ENCODE measurements at places on chromosomes 2 and 18.

DNA sequence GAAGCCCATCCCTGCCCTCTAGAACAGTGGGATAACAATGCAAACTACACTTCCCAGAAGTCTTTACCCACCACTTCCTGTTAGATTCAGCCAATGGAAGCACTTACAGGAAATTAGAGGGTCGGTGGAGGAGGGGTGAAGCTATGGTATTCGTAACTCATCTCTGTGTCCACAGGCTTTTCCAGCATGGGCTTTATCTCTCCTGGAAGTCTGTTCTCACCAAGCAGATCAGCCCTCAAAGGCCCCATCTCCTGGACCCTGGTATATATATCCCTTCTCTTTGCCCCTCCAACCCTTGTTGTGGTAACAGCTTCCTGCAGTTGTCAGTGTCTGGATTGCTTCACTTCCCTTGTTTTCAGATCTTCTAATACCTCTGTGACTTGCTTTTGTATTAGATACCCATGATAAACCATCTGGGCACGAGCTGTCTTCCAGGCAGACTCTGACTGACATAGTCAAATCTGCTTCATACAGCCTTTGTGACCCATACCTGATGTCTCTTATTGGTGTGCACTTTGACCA is 475.0 kb upstream of the POU3F3 start:
- DNase-seq = peak; percentile 10

- no peak for DNase-seq
Observed at GRCh38 chr2:237194906-237195305, 109.2 kb downstream of the COPS8 start.

GRCh38 chr2:105274046-105274445 is 32.5 kb downstream of the GPR45 start:
- no peak for DNase-seq

GRCh38 chr2:62264186-62264585 is 68.3 kb downstream of the B3GNT2 start:
- DNase-seq = no peak

- DNase-seq = peak; percentile 35
Observed at GRCh38 chr2:136319237-136319636, 201.3 kb upstream of the CXCR4 start.

GRCh38 chr2:100941646-100942240 is 60.3 kb upstream of the RPL31 start:
- no peak for DNase-seq

GRCh38 chr2:239629926-239630617 is 229.3 kb upstream of the HDAC4 start:
- DNase-seq = no peak

DNA sequence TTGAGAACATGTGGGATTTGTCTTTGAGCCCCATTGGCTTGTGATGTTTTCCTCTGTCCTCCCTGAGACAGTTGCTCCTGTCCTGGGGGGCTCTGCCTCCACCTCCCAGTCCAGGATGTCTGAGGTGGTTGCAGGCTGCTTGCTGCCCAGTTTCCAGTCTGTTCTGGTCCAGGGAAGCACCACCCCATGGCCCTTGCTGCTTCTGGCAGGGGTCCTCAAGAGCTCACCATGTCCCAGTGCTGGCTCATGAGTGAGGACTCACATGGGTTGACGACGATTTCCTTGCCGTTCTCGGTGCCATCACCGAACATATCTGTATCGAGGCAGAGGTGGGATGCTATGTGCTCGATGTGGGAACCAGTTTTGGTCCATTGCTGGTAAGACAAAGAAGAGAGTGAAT is 103.4 kb upstream of the CAPN13 start:
- DNase-seq = no peak

GRCh38 chr2:232477751-232478510 is 9.7 kb downstream of the ECEL1 start:
- DNase-seq = no peak

GRCh38 chr18:74567822-74568221 is 29.8 kb upstream of the ZNF407 start:
- DNase-seq = no peak

DNA sequence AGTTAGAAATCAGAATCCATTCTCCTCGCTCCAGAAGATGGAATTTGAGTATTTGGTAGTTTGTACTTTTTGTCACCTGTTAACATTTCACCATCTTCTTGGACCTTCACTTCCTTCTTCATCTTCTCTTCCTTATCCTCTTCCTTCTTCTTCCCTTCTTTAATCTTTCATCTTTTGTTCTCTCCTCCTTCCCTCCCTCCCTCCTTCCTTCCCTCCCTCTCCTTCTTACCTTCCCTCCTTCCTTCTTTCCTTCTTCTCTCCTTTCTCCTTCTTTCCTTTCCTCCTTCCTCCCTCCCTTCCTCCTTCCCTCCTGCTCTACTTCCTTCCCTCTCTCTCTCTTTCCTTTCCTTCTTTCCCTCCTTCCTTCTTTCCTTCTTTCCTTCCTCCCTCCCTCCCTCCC is 31.1 kb upstream of the LTBP1 start:
- no peak for DNase-seq

GRCh38 chr18:59062643-59063006 is 77.1 kb upstream of the SEC11C start:
- DNase-seq = no peak

GRCh38 chr18:33440060-33441043 is at the start of gene CCDC178:
Gene CCDC178, minus strand, starts transcription at chr18:33440721. Its CDS starts 28,633 bp downstream, at chr18:33412088.
- no peak for DNase-seq

DNA sequence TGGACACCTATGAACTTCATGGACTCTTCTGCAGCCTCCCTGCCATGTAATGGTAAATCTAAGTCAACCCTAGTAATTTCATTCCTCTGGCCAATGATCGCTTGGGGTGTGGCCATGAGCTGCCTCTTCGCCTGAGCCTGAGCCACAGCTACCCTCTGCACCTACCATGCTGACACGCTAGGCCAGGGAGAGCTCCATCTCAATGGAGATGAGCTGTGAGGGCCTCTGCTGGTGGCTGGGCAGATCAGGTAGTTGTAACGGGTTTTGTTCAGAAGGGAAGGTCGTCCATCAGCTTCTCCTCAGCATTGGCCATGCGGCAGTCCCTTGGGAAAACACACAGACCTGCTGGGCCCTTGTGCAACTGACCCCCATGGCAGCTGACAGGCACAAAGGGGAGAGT is 24.4 kb downstream of the MPHOSPH10 start:
- DNase-seq = no peak

- peak; percentile 71 for DNase-seq
Observed at GRCh38 chr2:172461591-172462372, 34.4 kb downstream of the ITGA6 start.

GRCh38 chr18:53219853-53220252 is 879.9 kb downstream of the DCC start:
- DNase-seq = no peak

- DNase-seq = no peak
Observed at GRCh38 chr2:120674246-120675170, 61.2 kb upstream of the GLI2 start.

DNA sequence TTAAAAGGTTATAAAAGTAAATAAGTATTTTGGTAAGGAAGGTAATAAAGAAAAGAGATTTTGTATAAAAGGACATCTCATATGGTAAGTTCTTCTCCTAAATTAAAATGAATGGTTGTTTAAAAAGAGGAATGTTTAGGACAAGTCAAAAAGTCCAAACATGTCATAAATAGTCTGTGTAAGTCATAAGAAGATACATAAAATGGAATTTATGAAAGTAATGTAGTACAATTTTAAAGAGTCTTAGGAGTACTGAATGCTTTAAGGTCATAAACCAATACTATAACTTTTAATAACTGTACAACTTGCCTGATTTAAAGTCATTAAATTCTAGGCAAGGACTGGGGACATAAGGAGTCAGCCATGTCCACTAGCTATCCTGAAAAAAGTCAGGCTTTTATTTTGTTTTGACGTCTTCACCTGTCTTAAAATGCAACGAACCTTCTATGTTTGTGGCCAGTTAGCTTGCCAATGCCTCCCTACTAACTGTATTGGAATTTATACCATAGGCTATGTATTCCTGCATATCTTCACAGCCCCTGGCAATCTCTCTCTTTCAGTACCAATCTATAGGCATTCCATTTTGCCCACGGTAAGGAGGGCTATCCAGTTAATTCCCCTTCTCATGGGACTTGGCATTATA is 312.3 kb upstream of the LRRTM4 start:
- no peak for DNase-seq

DNA sequence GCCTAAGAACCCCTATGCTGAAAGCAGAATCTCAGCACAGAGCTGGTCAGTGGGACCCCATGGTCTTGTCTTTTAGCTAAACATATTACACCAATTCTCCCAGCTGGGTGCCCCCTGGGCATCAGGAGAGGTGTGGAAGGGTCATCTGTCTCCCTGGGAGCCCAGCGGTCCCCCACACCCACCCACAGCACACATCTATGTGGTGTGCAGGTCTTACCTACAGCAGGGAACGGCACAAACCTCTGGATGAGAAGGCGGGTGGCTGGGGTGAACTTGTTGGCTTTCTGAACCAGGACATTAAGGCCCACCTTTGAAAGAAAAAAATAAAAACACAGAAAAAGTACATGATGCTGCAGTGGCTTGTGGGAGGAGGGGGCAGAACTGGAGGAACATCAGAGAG is 70.7 kb downstream of the EMX1 start:
- DNase-seq = no peak

DNA sequence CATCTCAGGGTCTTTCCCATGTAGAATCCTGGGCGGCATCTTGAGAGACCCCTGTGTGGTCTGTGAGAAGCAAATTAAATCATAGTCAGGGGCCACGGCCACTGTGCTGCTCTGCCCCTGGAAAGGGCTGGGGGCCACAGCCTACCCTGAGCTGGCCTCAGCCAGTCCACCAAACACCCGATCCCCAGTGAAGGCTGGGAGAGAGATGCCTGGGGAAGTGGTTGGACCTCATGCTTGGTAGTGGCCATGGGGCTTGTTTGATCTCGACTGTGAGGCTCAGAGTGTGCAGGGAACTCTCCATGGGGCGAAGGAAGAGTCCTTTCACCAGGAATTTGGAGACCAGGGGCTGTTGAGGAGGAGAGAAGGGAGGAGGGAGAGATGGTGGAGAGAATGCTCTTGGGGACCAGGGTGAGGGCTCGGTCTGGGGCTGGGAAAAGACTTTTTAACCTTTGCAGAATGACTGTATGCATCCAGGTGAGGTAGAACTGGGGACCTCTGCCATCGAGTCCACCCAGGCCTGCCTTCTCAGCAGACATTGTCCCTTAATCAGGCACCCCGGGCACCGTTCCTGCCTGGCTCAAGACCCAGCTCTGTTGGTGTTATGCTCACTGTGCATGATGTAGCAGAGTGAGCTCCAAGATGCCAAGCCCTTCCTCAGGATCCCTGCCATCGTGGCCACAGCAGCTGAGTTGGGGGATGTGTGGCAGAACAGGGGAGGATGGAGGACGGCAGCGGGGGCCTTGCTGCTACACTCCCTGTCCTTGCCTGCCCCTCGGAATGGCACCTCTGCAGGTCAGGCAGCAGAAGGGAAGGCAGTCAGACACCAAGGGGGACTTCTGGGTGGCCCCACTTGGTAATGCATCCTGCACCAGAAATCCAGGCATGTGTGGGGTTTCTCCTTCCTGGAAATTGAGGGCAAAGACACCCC is 249.9 kb downstream of the DYSF start:
- no peak for DNase-seq

DNA sequence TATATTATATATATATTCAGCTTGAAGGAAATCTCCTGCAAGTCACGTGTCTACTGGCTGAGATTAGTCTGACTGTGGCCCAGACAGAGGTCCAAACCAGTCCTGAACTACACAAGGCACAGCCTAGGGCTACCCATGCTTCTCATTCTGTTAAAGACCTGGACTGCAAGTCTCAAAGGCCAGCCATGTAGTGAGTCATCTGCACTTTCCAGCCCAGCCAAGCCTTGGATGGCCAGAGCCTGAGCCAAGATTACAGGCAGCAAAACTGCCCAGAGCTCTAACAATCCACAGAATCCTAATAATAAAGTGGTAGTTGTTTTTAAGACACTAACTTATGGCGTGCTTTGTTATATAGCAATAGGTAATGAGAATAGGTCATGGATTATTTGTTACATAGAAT is 259.6 kb downstream of the SS18 start:
- no peak for DNase-seq

DNA sequence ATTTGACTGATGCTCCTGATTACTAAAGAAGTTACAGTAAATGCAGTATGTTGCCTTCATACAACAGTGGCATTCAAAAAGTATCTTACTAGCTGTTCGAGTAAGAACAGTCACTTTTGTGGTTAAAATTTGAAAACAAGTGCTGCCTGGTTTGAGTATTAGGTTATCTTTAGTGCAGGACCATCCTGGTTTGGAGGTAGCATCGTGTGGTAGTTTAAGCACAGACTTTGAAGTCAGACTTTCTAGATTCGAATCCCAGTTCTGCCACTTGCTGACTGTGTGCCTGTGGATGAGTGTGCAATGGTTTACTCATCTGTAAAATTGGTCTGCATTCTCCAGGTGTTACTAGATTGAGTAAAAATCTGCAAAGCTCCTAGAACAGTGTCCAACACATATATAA is 96.8 kb downstream of the SGPP2 start:
- no peak for DNase-seq

GRCh38 chr2:204331180-204331579 is 214.1 kb upstream of the PARD3B start:
- no peak for DNase-seq

DNA sequence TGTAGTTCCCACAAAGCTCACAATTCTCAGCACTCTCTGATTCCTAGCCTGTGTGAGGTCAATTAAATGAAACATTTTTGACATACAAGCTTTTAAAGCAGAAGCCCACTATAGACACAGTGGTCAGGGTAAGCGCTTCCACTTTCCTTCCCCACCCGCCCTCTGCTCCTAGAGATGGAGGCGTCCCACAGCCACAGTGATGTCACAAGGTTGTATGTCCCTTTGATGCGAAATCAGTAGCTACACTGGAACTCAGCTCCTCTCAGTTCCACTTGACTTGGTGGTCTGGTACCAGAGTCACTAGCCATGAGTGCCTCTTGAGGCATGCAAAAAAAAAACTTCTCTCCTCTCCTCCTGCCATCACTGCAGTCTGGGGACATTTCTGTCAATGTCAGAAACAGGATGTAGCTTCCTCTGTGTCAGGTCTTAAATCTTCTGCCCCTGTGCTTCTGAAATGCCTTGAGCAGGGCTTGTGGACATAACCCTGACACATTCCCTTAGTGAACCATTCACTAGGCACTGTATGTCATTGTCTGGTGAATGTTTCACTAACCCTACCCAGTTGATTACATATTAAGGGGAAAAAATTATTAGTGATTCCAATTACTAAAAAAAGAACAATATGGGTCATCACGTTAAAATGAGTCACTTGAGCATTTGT is 7.8 kb downstream of the SULT1C4 start:
- no peak for DNase-seq

GRCh38 chr2:200095436-200095835 is 140.1 kb downstream of the MAIP1 start:
- DNase-seq = no peak
